ENCODE measurements at places on chromosomes 6 and 20.

DNA sequence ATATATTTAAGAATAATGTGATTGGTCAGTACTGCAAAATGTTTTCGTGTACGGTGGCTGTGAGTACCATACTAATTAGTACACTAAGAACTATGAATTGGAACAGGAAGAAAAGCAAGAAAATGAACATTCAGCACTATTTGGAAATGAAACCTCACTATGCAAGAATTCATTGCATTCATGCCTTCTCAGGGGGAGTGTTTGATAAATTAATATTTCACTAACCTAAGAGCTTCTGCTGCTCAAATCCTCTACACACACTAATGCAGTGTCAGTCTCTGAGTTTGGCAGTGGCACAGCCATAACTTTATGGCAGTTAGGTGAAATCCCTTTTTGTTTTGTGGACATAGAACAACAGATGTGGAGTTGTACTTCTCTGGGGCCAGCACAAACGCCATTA is 60.1 kb downstream of the SLC16A10 start:
- DNase-seq, result no peak

DNA sequence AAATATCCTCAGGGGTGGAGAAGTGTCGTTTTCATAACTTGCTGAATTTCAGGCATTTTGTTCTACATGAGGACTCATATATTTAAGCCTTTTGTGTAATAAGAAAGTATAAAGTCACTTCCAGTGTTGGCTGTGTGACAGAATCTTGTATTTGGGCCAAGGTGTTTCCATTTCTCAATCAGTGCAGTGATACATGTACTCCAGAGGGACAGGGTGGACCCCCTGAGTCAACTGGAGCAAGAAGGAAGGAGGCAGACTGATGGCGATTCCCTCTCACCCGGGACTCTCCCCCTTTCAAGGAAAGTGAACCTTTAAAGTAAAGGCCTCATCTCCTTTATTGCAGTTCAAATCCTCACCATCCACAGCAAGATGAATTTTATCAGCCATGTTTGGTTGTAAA is 20.3 kb upstream of the MAPK13 start:
- DNase-seq, result no peak

DNA sequence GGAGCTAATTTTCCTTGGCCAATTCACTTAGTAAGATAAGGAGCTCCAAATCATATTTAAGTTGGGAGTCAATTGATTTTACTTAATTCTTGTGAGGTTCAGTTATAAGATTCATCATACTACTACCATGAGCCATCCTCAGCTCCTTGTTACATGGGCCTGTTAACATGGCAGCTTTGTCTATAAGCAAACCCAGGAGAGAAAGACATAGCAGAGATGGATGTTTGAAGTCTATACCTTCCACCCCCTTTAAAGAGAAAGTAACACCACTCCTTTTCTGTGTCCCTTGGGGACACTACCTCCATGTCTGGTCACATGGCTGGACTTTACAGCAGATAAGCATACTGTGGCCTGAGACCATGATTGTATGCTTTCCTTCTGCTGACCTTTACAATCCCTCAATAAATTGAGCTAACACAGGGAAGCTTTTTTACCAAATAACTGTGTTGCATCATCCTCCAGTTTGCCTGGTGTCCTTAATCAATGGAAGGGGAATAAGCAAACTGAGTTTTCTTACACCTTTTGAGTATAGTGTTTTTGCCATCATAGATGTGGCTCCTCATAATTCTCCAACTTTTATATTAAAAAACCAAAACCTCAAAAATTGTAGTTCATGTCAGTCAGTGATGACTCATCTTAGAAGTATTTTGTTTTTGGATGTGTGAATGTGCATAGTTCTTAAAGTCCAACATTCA is 9.8 kb upstream of the ZNFX1 start:
- no peak for DNase-seq

GRCh38 chr6:169365567-169366257 is 112.1 kb upstream of the THBS2 start:
- no peak for DNase-seq

- DNase-seq, result no peak
These were observed 16.8 kb downstream of the IL17F start for GRCh38 chr6:52227495-52227894.
